Amniotic stem cell (primary cell): ENCODE measurements at places on chromosomes 11 and 22.

DNA sequence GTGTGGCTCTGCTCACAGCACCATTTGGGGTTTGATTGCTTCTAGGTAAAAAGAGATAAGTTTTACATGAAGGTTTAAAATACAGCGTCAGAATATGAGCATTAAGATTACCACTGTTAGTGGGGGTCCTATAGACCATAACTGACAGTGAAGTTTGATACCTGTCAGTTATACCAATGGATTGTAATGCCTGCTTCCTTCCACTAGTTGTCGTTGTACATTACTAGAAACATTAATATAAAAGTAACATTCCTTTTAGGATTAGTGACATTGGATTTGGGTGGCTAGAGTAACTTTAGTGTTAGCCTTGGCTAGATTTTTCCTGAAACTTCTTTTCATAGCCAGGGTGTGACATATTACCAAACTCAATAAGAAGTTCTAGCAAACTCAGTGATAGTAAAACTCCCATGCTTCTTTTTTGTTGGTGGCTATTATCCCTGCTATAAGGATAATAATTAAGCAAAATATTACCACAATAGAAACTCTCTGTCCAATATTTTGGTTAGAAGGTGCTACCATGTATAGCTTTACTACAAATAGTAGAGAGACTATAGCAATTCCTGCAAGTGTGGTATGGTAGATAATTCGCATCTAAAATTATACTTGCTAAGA is 57.1 kb downstream of the FAM181B start:
- DNase-seq, result no peak

DNA sequence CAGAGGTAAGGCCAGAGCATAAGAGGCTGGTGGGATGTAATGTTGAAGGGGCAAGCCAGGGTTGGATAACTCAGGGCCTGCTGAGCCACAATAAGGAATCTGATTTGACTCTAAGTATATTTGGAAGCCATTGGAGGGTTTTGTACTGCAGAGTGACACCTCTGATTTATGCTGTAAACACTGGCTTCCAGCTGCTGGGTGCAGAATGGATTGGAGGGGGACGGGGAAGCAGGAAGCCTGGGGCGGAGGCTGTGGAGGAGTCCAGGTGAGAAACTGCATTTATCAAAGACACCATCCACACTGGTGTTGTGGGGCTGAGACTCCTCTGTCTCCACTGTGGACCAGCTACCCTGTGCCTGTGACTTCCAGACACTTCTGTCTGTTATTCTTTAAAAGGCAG is 26.8 kb downstream of the MIAT start:
- DNase-seq, result no peak

GRCh38 chr11:57597916-57598830 is 688 bp downstream of the SERPING1 start:
- DNase-seq, result no peak

- DNase-seq, result no peak
Measured at GRCh38 chr11:23765682-23766252, 731.1 kb upstream of the LUZP2 start.

DNA sequence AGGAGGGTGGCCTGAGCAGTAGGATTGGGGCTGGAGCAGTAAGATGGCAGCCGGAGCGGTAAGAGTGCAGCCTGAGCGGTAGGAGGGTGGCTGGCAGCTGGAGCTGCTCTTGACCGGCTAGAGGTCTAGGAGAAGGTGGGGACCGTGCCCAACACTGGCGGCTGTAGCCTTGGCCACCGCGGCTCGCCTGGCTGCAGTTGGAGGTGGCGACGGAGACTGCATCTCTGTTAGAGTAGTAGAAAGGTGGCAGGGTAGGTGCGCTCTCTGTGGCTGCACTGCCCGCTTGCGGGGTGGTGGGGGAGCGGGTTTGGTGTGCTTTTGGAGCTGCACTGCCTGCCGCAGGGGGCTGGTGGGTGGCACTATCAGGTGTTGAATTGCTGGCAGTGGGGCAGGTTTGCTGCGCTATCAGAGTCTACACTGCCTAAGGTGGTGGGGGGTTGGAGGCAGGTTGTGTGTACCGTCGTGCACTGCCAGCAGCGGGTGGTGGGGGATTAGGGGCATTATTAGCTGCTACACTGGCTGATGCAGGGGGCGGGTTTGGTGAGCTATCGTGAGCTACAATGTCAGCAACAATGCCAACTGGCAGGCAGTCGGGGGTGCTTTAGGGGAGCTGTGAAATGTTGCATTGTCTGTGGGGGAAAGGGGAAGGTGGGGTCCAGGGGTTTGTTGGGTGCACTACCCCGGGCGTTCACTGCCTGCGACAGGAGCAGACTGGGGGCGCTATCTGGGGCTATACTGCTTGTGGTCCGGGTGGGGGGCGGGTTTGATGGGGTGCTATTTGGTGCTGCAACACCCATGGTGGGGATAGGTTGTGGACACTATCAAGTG is 4461.3 kb upstream of the OR11H1 start:
- DNase-seq, result no peak

- DNase-seq, result no peak
Measured at GRCh38 chr11:121226415-121227263, 65.9 kb upstream of the SC5D start.

- peak; percentile 51 for DNase-seq
Measured at GRCh38 chr11:26187639-26188038, 144.3 kb upstream of the ANO3 start.

DNA sequence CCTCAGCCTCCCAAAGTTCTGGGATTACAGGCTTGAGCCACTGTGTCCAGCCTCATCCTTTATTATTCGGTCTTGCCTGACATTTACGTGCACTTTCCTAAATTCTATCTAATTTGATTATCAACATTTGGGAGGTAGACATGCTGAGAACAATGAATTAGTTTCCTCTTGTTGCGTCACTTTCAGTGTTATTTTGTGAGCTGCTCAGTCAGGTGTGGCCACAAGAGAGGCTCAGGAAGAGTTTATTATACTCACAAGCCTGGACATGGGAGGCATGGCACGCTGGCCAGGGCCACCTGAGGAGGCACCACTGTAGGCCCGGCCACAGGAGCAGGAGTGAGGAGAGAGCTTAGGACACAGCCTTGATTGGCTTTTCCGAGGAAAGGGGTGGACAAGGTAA is 59.7 kb upstream of the RBFOX2 start:
- no peak for DNase-seq

GRCh38 chr11:84993386-84993785 is 633.8 kb downstream of the DLG2 start:
- no peak for DNase-seq

GRCh38 chr11:119342362-119343130 is 1.9 kb upstream of the C1QTNF5 start:
- DNase-seq, result no peak
